ENCODE measurements at places on chromosomes 5 and 9.

DNA sequence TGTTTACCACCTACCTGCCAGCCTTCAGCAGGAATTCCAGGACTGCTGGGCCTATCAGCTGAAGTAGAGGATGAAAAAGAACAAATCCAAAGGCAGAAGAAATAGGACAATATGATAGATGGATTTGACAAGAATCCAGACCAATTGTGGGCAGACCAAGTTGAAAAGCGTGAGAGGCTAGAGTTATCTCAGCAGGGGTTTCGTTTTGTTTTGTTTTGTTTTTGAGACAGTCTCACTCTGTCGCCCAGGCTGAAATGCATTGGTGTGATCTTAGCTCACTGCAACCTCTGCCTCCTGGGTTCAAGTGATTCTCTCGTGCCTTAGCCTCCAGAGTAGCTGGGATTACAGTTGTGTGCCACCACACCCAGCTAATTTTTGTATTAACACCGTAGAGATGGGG lies 113.2 kb downstream of the PALM2AKAP2 start:
- DNase-seq = no peak

GRCh38 chr9:1429297-1429696 lies 379.1 kb downstream of the DMRT2 start:
- DNase-seq = peak; percentile 69

DNA sequence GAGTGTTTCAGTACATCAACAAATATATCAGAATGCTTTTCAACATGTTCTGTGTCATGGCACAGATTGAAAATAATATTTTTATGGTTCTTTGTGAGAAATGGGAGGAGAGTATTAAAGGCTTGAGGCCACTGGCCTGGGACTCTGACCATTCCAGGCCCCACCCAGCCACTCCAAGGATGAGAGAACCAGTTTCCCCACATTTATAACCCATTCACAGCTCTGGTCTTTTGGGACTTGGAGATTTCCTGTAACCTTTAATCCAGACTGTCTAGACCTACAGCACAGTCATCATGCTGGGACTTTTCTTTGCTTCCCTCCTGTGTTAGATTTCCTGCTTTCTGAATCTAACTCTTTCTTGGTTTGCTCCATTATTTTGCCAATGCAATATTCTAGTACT lies 389.6 kb downstream of the KIAA0825 start:
- no peak for DNase-seq

DNA sequence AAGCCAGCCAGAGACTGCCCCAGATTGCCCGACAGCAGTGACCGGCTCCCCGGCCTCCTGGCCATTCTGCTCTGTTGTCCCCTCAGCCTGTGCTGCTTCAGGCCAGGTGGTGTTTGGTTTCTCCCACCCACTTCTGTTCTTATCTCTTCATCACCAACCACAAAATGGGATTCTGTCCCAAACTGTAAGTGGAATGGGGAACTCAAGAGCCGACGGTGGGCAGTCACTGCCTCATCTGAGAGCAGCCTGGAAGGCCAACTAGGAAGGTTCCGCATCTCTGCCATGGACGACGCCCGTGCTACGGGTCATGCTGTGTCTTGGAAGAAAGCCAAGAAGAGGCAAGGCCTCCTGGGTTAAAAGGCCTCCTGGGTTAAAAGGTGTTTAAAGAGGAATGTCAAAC lies 219.0 kb upstream of the PIK3R1 start:
- no peak for DNase-seq

DNA sequence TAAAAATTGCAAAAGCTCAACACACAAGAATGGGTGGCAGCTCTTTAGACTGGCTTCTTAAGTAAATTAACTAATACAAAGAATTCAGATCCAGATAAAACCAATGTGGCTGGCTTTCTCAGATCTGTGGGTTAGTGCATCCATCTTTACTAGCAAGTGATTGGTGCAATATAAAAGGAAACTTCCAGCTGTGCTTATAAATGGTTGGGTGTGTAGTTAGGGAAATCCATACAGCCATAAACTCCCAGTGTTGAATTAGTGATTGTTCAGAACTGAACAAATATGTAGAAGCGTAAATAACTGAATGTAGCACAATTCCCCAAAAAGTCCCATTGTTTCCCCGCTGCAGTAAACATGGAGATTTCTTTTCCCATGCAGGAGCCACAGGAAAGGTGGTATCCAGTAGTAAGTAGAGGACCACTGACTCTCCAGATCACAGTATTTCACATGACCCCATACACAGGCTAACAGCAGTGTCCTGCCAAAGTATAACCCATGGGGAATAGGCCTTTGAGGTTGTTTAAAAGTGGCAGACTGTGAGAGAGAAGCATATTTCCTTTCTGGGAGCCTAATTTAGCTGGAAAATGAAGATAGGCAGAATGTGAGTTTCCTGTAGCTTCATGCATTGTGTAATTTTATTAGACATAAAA lies 173.1 kb upstream of the SLC12A2 start:
- no peak for DNase-seq

GRCh38 chr9:135355521-135356011 lies 124.0 kb upstream of the PPP1R26 start:
- no peak for DNase-seq

DNA sequence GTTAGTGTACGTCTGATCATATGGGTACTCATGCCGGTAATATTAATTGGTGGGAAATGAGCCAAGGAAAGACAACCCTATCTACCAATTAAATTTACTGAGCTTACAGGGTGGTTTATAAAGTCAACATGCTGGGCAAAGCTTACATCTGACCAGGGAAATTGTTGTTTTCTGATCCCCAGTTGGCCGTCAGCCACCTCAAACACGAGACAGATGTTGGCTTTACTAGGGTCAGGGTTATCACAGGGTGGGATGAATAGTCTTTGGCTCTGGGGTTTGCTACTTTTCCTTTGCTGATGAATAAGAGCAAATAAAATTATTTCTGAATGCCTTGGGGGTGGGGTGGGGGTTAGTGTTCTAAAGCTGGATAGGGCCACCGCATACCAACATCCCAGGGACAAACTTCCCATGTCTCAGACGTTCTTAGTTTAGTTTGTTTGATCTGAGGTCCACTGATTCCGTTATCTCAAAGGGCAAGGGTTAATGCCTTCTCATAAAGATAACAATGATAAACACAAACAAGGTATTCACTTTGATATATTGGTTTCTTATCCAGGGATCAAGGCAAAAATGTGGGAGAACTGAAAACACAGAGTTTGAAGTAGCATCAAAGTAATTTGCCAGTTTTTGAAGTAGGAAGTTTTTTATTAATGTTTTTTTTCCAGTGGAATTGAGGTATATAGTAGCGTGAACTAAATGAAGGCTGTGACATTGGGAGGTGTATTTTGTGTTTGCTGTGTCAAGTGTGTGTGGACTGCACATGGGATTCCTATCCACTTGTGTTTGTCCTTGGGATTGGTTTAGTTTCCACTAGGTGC lies 109.1 kb upstream of the RPS23 start:
- no peak for DNase-seq

GRCh38 chr9:137955586-137955985 lies 78.0 kb downstream of the CACNA1B start:
- DNase-seq = no peak

- no peak for DNase-seq
Observed at GRCh38 chr5:97121848-97122247, 20.6 kb downstream of the LIX1 start.

DNA sequence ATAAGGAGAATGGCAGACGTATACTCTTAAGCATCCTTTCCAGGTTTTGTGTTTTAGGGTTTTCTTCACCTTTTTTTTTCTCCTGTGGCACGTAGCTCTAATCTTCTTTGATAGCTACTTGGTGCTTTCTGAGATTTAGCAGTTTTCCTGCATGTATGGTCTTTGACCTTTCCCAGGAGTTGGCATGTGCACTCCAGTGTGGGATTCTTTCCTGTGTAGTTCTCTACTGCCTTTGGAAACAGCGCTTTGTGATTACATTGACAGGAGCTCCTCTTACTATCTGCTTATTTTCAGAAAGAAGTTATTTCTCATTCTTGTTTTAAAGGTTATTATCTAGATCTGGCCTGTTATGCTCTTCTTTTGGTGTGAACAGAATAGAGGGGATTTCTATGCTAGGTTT lies 65.5 kb downstream of the UNC13B start:
- DNase-seq = no peak

DNA sequence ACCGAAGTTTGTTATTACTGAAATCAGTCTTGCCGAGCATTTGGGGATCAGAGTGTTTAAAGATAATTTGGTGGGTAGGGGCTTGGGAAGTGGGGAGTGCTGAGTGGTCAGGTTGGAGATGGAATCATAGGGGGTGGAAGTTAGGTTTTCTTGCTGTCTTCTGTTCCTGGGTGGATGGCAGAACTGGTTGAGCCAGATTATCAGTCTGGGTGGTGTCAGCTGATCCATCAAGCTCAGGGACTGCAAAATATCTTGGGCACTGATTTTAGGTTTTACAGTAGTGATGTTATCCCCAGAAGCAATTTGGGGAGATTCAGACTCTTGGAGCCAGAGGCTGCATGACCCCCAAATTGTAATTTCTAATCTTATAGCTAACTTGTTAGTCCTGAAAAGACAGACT lies 5.4 kb upstream of the ANKRD31 start:
- DNase-seq = no peak

- peak; percentile 32 for DNase-seq
Observed at GRCh38 chr9:18678821-18679590, 205.1 kb downstream of the ADAMTSL1 start.

DNA sequence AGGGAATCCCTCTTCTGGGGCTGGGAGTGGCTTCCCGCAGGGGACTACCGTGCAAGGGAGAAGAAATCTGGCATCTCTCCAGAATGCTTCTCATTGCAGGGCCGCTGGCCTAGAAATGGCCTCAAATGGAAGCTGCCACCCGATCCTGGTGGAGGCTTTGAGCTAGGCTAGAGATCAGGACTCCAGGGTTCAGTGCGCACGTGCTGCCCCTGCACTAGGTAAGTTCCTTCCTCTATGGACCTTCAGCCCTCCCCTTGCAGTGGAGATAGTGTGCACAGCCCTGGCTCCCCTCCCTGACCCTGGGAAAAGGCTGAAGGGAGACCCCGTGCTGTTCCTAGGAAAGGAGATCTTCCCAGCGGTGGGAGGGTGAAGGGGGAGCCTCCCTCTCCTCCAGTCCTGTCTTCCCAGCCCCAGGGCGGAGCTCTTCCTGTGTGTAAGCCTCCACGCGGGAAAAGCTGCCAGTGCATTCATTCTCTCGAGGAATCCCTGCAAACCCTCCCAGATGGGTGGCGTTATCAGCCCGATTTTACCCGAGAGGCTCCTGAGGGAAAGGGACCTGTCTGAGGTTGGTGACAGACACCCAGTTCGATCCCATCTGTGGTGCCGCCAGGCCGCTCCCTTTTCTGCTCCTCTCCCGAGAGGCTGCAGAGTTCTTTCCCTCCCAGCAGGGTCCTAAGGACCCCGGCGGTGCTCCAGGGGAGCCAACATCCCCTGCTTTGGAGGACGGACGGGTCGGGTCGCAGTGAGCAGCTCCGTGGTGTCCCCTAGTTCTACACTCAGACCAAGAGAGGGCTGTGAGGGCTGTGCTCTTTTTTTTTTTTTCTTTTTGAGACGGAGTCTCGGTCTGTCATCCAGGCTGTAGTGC lies 1.4 kb upstream of the CERCAM start:
- DNase-seq = no peak

GRCh38 chr5:14407746-14408175 lies 173.8 kb upstream of the OTULINL start:
- DNase-seq = peak; percentile 34

GRCh38 chr9:128323212-128323730 lies 632 bp downstream of the COQ4 start:
- no peak for DNase-seq

DNA sequence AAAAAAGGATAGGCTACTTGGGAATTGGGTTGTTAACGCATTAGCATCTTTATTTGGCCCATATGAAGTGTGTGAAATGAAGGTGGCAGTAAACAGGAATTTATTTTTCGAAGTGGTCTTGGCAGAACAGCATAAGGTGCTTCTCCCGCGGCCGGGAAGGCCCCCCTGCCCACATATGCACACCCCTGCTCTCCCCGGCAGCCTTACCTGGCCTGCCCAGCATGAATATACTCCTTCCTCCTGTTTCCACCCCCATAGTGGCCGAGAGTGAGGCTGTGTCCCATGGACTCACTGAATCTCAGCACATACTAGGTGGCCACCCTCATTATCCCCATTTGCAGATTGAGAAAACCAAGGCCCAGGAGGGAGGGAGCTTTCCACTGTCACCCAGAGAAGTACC lies 54.0 kb upstream of the OLFM1 start:
- DNase-seq = no peak

DNA sequence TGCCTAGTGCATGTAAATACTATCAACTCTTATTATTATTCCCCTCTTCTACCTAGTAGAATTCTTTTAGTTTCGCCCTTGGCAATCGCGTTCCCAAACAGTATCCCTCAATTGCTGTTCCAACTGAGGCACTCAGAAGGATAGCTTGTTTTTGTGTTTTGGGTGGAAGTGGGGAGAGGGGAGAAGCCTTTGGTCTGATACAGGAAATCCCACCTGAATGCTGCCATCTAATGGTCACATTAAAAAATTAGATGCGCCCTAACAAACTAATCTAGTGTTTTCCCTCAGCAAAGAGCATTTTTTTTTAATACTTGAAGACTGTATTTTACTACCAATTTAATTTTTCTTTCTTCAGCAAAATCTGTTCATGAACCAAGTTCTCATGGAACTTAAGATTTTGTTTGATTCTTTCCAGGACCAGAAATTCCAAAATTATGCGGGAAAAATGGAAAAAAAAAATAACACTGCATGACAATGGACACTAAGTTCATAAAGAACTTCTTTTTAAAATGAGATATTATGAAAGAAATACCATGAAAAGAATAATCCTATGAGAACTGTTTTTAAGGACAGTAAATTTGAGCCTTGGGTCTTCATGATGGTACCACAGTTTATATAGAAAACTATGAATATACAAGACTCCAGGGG lies 22.2 kb upstream of the GLDC start:
- no peak for DNase-seq

GRCh38 chr5:66814146-66814991 lies 218.2 kb downstream of the MAST4 start:
- DNase-seq = no peak

DNA sequence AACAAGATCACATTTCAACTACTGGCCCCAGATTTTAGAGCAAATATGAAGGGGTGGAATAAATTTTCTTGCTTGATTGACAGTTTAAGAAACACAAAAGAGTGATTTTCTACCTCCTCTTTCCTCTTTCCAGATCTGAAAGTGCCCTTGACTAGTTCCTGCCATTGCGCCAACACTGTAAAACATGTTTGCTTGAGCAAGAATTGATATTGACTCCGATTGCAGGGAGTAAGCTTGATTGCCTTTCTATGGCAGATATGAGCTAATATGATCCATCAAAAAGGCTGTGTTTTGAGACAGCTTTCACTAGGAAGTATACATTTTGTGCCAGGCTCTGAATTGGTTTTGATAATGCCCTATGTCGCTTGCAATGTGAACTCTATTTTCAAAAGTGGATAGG lies 508.8 kb downstream of the SEMA5A start:
- DNase-seq = no peak

- DNase-seq = no peak
Observed at GRCh38 chr9:18989865-18990264, 43.1 kb downstream of the SAXO1 start.

- no peak for DNase-seq
Observed at GRCh38 chr5:32130865-32131264, 43.3 kb downstream of the GOLPH3 start.

- DNase-seq = no peak
Observed at GRCh38 chr5:117473165-117473564, 898.5 kb upstream of the SEMA6A start.

GRCh38 chr9:35745569-35745968 lies 3.5 kb downstream of the GBA2 start:
- no peak for DNase-seq

- no peak for DNase-seq
Observed at GRCh38 chr9:89449261-89449671, 48.6 kb downstream of the SEMA4D start.

GRCh38 chr5:57002959-57003485 lies 51.1 kb upstream of the MIER3 start:
- DNase-seq = no peak
